ENCODE measurements at places on chromosomes 5 and 9.
A peak's percentile ranks its signal among the peaks of the same experiment; 100 is the strongest.

- no peak for DNase-seq
These were observed 141.9 kb downstream of the ACTBL2 start for GRCh38 chr5:57340681-57341080.

GRCh38 chr5:114448481-114448880 lies 86.6 kb downstream of the KCNN2 start:
- DNase-seq = no peak

DNA sequence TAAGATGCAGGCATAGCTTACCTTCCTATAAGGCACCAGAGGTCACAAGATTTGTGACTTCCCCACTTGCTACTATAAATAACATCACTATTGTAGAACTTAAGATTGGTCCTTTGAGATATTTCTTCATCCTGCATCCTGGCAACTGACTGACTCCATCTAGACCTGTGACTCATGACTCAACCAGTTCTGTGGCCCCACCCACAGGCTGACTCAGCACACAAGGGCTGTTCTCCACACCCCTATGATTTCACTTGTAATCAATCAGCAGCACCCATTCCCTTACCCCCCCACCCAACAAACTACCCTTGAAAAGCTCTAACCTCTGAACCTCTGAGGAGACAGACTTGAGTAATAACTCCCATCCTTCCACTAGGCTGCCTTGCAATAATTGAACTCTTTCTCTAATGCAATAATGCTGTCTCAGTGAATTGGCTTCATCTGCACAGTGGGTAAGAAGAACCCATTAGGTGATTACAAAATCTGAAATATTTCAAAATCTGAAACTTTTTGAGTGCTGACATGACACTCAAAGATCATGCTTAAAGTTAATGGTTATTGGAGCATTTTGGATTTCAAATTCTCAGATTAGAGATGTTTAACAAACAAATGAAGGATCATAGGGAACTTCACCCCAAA lies 296.7 kb downstream of the ARL15 start:
- DNase-seq = peak; percentile 34

GRCh38 chr9:89642789-89643188 lies 38.0 kb downstream of the GADD45G start:
- DNase-seq = no peak

DNA sequence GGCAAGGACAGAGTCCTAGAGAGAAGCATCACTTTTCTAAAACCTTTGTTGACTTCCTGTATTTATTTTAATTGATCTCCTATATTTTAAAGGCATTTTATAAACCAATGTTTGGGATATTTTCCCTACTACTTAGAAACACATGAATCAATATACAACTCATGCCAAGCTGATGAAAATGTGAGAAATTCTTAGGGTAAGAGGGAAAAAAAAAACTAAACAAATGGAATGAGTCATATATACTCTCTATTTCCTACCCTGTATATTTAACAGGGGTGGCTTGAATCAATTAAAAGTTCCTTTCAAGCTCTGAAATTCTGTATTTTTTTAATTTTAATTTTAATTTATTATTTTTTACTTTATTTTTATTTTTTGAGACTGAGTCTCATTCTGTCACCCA lies 19.6 kb downstream of the BAAT start:
- DNase-seq = no peak

DNA sequence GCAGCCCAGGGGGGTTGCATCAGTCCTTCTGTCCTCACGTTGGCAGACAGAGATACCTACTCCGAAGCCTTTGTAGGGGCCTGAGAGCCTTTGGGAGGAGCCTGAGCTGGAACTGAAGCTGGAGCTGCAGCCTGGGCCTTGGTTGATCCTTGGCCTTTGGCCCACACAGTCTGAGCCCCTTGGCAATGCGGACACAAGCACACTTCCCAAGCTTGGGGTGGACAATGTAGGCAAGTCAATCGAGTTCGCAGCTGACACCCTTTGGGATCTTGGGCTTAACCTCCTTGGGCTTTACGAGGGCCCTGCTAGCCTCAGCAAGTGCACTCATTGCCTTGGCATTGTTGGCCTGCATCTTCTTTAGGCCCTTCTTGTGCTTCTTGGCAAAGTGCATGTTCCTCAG lies 5.9 kb downstream of the CSNK1A1 start:
- DNase-seq = no peak

- DNase-seq = no peak
These were observed 159.6 kb upstream of the ANKH start for GRCh38 chr5:15031180-15031579.

DNA sequence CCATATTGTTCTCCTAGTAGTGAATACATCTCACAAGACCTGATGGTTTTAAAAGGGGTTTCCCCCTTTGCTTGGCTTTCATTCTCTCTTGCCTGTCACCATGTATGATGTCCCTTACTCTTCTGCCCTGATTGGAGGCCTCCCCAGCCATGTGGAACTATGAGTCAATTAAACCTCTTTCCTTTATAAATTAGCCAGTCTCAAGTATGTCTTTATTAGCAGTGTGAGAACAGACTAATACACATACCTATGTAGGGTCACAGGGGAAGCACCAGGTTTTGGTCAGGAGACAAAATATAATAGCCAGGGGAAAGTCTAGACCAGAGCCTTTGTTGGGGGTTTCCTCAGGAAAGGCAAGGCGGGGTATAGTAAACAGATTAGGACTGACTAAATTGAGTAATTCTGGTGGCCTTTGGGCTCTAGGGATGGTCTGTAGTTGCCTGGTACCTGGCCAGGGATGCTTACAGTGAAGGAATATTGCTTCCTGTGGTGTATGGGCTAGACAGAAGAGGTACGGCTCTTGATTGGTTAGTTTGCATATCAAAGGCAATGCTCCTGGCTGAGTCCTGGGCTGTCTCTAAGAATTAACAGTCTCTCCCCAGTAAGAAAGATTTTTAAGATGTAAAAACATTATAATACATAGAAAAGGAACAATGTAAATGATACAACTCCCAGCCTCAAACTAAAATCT lies 254.5 kb downstream of the ELAVL2 start:
- no peak for DNase-seq

DNA sequence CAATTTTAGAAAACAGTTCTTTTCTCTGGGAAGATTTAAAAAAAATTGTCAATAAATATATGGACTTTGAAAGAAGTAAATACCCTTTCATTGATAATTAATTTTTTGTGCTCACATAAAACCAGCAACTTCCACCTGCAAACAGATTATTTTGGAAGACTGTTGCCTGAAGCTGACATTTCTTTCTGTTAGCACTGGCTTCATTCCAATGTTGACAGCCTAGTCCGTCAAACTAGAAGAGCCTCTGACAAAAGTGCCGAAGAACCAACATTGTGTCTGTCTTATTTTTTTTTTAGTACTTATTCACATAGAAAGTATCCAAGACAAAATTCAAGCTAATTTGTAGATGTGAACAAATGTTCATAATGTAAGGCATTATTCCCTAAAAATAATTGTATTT lies 108.6 kb upstream of the TMEM161B start:
- no peak for DNase-seq

DNA sequence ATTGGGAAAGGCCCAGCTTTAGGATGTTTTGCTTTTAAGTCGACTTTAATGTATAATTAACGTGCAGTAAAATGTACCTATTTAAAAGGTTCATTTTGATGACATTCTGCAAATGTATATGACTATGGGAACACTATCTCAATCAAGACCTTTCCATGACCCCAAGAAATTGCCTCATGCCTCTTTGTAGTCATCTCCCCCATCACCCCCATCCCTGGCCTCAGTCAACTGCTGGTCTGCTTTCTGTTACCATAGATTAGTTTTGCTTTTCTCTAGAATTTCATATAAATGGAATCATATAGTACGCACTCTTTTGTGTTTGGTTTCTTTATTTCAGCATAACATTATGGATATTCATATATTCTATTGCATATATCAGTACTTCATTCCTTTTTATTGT lies 80.7 kb upstream of the C9orf72 start:
- no peak for DNase-seq

DNA sequence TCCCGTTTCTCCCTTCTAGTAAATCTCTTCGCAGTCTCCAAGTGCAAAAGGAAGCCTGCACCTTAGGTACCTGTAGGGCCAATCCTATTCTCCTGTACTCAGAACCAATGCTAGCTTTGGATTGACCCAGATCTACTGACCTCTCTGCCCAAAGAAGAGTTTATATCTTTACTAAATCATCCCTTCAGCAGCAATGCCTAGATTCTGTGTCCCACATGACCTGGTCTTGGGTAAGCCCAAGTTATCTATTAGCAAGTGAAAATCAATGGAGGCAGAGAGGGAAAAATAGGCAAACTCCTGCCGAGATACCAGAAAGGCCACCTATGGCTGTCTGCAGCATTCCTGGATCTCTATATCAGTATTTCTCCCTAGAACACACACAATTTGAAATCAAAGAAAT lies 60.0 kb downstream of the SUSD1 start:
- no peak for DNase-seq

- peak; percentile 13 for DNase-seq
These were observed 17.7 kb downstream of the RFESD start for GRCh38 chr5:95664204-95664786.

- peak; percentile 80 for DNase-seq
These were observed at the start of gene MIER3 for GRCh38 chr5:56951946-56952691. Gene MIER3, minus strand, starts transcription at chr5:56952123. Its CDS starts 21 bp downstream, at chr5:56952102.

DNA sequence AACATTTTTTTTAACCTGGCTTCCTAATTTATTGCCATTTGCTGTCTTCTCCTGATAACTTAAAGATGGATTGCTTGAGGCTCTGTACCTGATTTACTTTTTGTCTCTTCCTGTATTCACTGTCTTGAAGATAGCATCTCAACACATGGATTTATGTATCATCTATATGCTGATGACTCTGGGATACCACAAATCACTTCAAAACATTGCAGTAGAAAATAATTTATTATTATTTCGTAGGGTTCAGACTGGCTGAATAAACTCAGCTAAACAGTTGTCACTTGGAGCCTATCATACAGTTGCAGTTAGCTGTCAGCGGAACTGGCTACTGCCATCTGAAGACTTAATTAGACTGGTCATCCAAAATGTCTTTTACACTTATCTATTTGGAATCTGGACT lies 1025.2 kb upstream of the CDH18 start:
- DNase-seq = no peak
